ENCODE measurements at places on chromosomes 16 and 17. TPM values are rescaled to one million over a fixed set of nuclear protein-coding genes. Genes with fewer than 3 reads are reported as not detected.

The SLFN5 gene
- 249 TPM for total RNA-seq

The CD2BP2 gene
- total RNA-seq = 71.3 TPM

The ABI3 gene
- total RNA-seq = 86.4 TPM

The MYH10 gene
- total RNA-seq = 12.8 TPM

The LGALS9B gene
- total RNA-seq = 2.0 TPM

The TRAPPC2L gene
- 47.4 TPM for total RNA-seq

The FOXN1 gene
- total RNA-seq = not detected

The WDR59 gene
- 80.5 TPM for total RNA-seq

The HP gene
- total RNA-seq = not detected

The CLEC19A gene
- total RNA-seq = not detected

DNA sequence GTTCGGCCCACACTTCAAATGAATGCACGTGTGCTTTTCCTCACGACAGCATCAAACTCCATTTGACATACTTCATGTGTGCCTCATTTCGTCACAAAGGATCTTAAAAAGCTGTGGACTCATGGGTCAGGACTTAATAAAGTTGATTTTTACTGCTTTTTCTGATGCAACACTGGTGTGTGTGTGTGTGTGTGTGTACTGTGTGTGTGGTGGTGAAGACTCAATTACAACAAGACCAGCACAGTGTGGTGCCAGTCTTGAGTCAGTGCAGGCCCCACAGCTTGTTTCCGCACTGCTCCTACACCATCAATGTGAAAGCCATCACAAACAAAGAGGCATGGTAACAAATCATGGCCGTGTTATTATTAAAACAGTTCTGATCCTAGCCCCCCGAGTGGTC is 17.7 kb downstream of the CDIP1 start:
- H3K27me3 ChIP-seq = no peaks in the 10 kb centered on the region
- H3K27ac ChIP-seq = no peak overlapping the region
- H3K4me3 ChIP-seq = no peak overlapping the region
- peaks cover 9% of the 10 kb centered on the region for H3K36me3 ChIP-seq

DNA sequence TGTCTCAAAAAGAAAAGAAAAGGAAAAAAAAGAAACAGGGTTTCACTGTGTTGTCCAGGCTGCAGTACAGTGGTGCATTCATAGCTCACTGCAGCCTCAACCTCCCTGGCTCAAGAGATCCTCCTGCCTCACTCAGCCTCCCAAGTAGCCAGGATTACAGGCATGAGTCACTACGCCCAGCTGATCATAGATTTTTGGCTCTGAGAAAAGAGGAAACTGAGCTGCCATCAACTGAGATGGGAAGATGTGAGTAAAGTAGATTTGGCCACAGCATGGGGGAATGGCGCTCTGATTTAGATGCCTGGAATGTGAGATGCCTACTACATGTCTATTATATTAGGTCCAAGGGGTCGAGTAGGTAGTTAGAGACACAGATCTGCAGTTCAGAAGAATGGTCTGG is 5.9 kb upstream of the NAGS start:
- H3K36me3 ChIP-seq = no peaks in the 10 kb centered on the region
- no peak for DNase-seq
- H3K27me3 ChIP-seq = peaks cover 43% of the 10 kb centered on the region

GRCh38 chr17:63356337-63356757 is 89.8 kb downstream of the CYB561 start:
- no peak for DNase-seq
- no peak overlapping the region for H3K27ac ChIP-seq
- H3K27me3 ChIP-seq = no peaks in the 10 kb centered on the region

DNA sequence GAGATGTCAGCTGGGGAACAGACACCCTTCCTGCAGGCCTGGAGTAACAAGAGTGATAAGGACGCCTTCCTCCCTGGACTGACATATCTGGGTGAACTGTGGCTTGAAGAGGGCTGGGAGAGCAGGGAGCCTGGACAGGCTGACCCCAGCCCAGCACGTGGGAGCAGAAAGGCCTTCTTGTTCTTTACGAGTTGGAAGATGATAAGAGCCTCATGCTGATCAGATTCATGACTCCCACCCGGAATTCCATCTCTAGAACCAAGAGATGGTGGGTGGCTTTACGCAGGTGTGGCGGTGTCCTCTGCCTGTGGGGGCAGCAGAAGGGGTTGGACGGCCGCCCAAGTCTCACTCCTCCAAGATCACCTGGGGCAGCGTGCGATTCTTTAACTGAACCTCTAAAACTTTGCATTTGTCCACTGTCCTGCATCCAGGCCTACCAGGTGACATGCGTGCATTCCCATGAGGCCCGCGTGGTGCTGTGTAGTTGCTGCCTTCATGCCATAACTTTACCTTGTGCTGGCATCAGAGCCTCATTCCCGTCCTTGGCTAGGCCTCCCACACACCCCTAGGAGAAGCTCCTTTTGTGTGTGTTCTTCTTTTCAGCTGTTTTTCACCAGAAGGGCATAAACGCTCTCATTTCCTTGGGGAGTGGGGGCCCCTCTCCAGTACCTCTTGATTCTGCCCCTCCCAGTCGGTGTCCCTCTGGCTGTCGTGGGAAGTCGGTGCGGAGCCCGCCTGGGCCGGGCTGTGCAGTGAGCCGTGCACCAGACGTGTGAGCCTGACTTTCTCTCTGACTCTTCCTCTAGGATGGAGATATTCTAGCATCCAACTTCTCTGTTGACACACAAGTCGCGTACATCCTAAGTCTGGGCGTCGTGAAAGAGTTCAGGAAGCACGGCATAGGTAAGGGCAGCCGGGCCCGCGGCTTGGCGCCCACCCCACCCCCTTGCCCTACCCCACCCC is 13.3 kb downstream of the C16orf90 start:
- DNase-seq = no peak
- H3K4me3 ChIP-seq = no peak overlapping the region
- H3K27ac ChIP-seq = peak overlapping the region; percentile 16
- no peaks in the 10 kb centered on the region for H3K4me1 ChIP-seq
- H3K36me3 ChIP-seq = peaks cover 9% of the 10 kb centered on the region

- H3K27ac ChIP-seq = no peak overlapping the region
- DNase-seq = no peak
- H3K36me3 ChIP-seq = peaks cover 67% of the 10 kb centered on the region
Observed at GRCh38 chr16:84535851-84536250, 31.4 kb upstream of the MEAK7 start.

- H3K27ac ChIP-seq = no peak overlapping the region
- H3K36me3 ChIP-seq = no peaks in the 10 kb centered on the region
- no peak overlapping the region for H3K4me3 ChIP-seq
- peaks cover 7% of the 10 kb centered on the region for H3K27me3 ChIP-seq
- no peaks in the 10 kb centered on the region for H3K4me1 ChIP-seq
Observed at GRCh38 chr17:1953831-1954230, 71.3 kb downstream of the RTN4RL1 start.

GRCh38 chr17:7476494-7476893 is 2.9 kb downstream of the ZBTB4 start:
- peak overlapping the region; percentile 89 for H3K27ac ChIP-seq
- H3K27me3 ChIP-seq = no peaks in the 10 kb centered on the region
- H3K36me3 ChIP-seq = peaks cover 13% of the 10 kb centered on the region
- DNase-seq = no peak
- peaks cover 50% of the 10 kb centered on the region for H3K4me1 ChIP-seq

GRCh38 chr17:50214976-50215760 is 13.7 kb upstream of the COL1A1 start:
- peaks cover 49% of the 10 kb centered on the region for H3K27me3 ChIP-seq
- no peak overlapping the region for H3K4me3 ChIP-seq
- no peak overlapping the region for H3K27ac ChIP-seq
- peaks cover 17% of the 10 kb centered on the region for H3K4me1 ChIP-seq
- no peak for DNase-seq

DNA sequence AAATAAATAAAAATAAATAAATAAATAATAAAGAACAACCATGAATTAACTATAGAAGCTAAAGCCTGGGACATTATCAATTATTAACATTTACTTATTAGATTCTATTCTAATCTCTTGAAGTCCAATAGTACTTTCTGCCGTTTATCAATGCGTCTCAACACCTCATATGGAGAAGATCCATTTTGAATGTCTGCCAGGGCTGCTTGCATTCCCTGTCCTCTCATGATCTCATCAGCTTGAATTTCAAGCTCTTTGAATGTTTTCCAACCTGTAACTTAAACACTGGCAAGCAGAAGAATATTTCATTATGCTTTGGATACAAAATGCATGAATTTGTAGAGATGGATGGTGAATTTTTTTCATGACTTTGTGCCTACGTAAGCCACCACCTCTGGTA is 191.9 kb upstream of the ANKFN1 start:
- DNase-seq = no peak
- H3K27me3 ChIP-seq = peaks cover 10% of the 10 kb centered on the region
- H3K36me3 ChIP-seq = no peaks in the 10 kb centered on the region
- H3K4me3 ChIP-seq = no peak overlapping the region
- H3K4me1 ChIP-seq = no peaks in the 10 kb centered on the region

DNA sequence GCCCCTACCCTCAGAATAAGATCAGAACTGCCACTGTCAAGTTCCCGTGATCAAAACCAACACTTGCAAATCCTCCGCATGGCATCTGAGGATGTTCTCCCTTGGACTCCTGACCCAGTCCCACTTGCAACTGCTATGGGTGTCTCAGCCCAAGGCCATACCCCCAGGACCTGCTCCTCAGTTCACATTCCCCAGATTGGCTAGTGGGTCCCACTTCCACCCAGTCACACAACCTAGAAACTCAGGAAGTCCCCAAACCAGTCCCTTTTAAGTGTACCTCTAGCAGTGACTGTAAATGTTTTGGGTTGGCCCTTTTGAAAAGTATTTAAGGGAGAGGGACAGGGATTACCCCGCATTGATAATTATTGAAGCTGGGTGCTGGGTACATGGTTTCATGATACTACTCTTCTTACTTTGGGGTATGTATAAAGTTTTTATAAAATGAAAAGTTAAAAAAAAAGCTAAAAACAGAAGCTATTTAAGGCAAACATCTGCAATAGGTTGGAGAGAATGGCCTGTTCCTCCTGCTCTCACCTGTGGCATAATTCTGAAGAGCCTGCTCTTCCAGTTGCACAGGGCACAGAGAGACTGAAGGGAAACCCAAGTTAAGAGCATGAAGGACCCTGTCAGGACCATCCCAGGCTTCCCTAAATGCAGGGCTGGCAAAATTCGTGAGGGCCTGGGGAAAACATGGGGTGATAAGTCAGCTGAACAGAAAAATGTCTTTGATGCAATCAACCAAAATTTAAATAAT is 42.5 kb downstream of the ERN1 start:
- H3K27ac ChIP-seq = peak overlapping the region; percentile 66
- H3K36me3 ChIP-seq = peaks cover 3% of the 10 kb centered on the region
- DNase-seq = no peak
- no peaks in the 10 kb centered on the region for H3K27me3 ChIP-seq

- H3K36me3 ChIP-seq = no peaks in the 10 kb centered on the region
- no peak overlapping the region for H3K27ac ChIP-seq
- DNase-seq = no peak
- peaks cover 5% of the 10 kb centered on the region for H3K27me3 ChIP-seq
- H3K4me1 ChIP-seq = peaks cover 7% of the 10 kb centered on the region
- H3K4me3 ChIP-seq = no peak overlapping the region
Observed at GRCh38 chr16:21703589-21704174, 39.9 kb downstream of the OTOA start.

- no peak overlapping the region for H3K4me3 ChIP-seq
- H3K36me3 ChIP-seq = no peaks in the 10 kb centered on the region
- H3K4me1 ChIP-seq = no peaks in the 10 kb centered on the region
- no peak overlapping the region for H3K27ac ChIP-seq
- no peaks in the 10 kb centered on the region for H3K27me3 ChIP-seq
Observed at GRCh38 chr17:17024778-17025300, 17.4 kb upstream of the MPRIP start.

GRCh38 chr17:48244121-48244711 is 136.7 kb downstream of the SNX11 start:
- H3K4me1 ChIP-seq = peaks cover 38% of the 10 kb centered on the region
- DNase-seq = no peak
- no peak overlapping the region for H3K27ac ChIP-seq
- no peak overlapping the region for H3K4me3 ChIP-seq

- no peak for DNase-seq
- H3K27ac ChIP-seq = no peak overlapping the region
- H3K27me3 ChIP-seq = no peaks in the 10 kb centered on the region
- H3K4me3 ChIP-seq = no peak overlapping the region
- H3K4me1 ChIP-seq = no peaks in the 10 kb centered on the region
Observed at GRCh38 chr16:73215678-73216377, 167.9 kb upstream of the ZFHX3 start.

- no peak overlapping the region for H3K4me3 ChIP-seq
- no peaks in the 10 kb centered on the region for H3K36me3 ChIP-seq
- no peak overlapping the region for H3K27ac ChIP-seq
- peaks cover 4% of the 10 kb centered on the region for H3K27me3 ChIP-seq
- no peaks in the 10 kb centered on the region for H3K4me1 ChIP-seq
Observed at GRCh38 chr17:47295874-47296255, 27.9 kb upstream of the EFCAB13 start.

GRCh38 chr17:39026980-39027451 is 59.8 kb upstream of the FBXO47 start:
- peaks cover 40% of the 10 kb centered on the region for H3K27me3 ChIP-seq
- peak overlapping the region; percentile 44 for H3K4me3 ChIP-seq
- H3K27ac ChIP-seq = no peak overlapping the region

GRCh38 chr16:1273816-1274215 is 17.9 kb downstream of the TPSD1 start:
- no peak overlapping the region for H3K27ac ChIP-seq
- no peaks in the 10 kb centered on the region for H3K36me3 ChIP-seq
- no peaks in the 10 kb centered on the region for H3K4me1 ChIP-seq
- no peak overlapping the region for H3K4me3 ChIP-seq
- DNase-seq = no peak
- H3K27me3 ChIP-seq = peaks cover 7% of the 10 kb centered on the region

- H3K27me3 ChIP-seq = no peaks in the 10 kb centered on the region
- H3K4me3 ChIP-seq = no peak overlapping the region
- DNase-seq = no peak
- peaks cover 36% of the 10 kb centered on the region for H3K4me1 ChIP-seq
Observed at GRCh38 chr17:45046537-45047125, 4.8 kb downstream of the DCAKD start.

DNA sequence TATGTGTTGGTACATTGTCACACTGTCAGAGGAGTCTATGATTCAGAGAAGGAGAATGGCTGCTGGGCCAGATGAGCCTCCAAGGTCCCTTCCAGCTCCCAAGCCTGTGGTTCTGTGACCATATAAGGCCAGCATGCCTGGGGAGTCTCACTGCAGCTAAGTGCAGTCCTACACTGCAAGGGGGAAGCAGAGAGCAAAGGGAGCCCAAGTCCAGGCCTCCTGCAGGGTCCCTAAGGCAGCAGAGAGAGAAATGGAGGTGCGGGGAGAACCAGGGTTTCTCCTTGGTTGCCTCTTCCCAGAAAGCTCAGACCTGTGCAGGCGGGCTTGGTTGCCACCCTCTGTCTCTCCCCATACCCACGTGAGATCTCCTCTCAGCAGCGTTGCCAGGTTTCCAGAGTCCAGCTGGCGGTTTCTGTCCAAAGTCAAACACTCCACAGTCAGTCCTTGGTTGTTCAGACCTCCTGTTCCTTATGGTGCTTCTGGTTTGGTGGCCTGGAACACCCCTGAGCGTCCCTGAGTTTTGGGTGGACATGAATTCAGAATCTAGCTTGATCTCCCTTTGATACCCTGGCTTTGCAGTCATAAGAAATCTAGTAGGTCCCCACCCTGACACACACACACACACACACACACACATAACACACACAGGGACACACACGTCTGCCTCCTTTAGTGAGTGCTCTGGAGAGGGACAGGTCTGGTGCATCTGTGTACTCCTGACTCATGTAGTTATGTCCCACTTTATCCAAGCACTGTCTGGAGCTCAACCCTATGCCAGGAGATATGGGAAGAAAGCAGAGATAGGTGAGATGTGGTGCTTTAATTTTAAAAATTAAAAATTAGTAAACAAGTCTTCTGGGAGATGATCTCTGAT is 78.8 kb downstream of the GNAO1 start:
- H3K27me3 ChIP-seq = peaks cover 17% of the 10 kb centered on the region
- H3K4me3 ChIP-seq = no peak overlapping the region
- no peaks in the 10 kb centered on the region for H3K36me3 ChIP-seq
- H3K4me1 ChIP-seq = no peaks in the 10 kb centered on the region
